ENCODE measurements at places on chromosomes 1 and 21.

- DNase-seq, result no peak
Observed at GRCh38 chr1:99533909-99534637, 111.8 kb upstream of the PALMD start.

DNA sequence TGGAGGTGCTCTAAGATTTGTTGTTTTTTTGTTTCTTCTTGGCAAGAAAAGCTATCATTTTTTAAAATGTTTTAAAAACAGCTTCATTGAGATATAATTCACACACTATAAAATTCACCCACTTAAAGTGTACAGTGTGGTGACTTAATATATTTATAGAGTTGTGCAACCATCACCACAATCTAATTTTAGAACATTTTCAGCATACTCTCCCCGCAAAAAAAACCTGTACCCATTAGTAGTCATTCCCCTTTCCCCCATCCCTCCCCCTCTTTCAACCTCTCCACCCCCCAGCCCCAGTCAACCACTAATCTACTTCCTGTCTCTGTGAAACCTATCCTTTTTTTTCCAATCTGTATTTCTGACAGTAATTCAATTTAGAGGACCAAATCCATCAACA is 30.6 kb downstream of the ZC3H11B start:
- no peak for DNase-seq

- DNase-seq, result peak; percentile 91
Observed at GRCh38 chr1:26921540-26922430, at the start of gene NUDC. NUDC (plus strand) TSS chr1:26921743; CDS start chr1:26921849, 106 bp downstream.

DNA sequence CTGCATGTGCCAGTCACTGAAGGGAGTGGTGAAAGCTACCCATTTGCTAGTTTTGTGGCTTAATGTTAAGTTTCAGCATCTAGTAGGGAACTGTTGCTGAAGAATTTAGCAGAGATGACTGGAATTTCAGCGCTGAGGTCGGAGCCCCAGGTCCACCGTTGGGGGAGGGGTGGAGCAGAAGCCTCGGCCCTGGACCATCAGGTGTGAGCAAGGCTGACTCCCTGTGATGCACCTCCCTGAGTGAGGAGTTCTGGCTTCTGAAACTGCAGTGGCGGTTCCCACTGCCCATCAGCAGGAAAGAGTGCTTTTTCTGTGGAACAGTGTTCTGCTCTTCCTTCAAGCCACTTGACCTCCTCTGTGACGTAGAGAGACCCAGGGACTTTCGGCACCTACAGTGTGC is 1.3 kb downstream of the NOS1AP start:
- no peak for DNase-seq

GRCh38 chr1:35644204-35644603 is 2.9 kb upstream of the PSMB2 start:
- DNase-seq, result no peak

- DNase-seq, result no peak
Observed at GRCh38 chr1:22853651-22854185, 118.9 kb downstream of the LACTBL1 start.

- DNase-seq, result peak; percentile 22
Observed at GRCh38 chr1:227788271-227789083, 27.0 kb upstream of the PRSS38 start.

DNA sequence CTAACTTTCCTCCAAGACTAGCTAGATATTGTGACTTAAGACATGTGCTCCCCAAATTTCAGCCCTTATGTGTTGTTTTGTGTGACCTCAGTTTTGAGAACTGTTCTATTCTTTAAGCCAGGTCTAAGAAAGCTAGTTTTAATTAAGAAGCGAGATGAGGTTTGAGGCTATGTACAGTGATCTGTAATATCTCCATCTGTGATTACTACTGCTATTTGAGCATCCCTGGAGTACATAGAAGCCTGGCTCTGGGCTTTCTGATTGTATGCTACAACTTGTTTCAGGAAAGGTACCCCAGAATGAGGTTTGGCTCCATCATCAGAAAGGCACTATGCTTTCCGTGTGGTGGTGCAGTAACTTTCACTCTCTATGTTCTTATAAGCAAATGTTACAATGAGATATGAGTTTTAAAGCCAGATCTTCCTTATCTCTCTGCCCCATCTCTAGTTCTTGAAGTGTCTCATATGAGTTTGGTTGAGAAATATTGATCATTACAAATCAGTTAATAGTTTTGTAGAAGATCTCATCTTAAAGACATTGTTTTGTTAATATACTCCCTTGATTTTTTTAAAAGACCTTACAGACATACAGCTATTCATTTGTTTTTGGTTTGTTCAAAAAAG is 605 bp downstream of the RGS4 start:
- no peak for DNase-seq

DNA sequence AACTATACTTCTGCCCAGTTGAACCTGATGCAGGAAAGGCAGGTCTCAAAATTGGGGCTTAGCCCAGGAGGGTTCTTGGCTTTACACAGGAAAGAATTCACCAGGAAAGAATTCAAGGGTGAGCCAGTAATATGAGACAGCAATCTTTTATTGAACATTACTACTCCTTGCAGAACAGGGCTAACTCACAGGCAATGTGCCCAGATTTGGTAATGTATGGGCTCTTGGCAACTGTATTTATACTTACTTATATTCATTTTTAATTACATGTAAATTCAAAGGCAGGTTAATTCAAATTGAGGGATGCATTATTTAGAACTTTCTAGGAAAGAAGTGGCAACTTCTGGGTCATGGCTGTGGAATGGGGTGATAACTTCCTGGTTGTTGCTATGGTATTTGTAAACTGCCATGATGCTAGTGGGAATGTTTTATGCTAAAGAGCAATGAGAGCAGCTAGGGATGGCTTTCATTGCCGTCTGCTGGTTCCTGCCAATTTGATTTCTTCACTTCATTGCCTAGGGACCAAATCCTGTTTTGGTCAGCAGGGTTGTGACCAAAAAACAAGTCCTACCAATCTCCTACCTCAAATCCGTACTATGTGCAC is 107.5 kb downstream of the CHRM3 start:
- DNase-seq, result no peak

DNA sequence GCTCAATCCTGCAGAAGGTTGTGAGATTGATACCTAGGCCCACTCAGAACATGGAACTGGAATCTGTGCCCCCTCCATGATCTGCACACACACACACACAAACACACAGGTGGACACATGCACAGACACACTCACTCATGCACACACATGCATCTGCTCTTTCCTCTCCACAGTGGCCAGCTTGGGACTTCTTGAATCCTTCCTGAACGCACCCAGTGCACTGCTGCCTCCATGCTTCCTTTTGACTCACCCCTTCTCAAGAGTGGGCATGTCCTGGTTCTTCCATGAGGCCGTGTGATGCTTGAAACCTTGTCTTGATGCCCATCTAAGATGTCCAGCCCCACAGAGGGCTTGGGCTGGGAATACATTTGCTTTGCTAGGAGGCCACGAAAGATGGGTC is 25.4 kb upstream of the TENT5C start:
- DNase-seq, result no peak

DNA sequence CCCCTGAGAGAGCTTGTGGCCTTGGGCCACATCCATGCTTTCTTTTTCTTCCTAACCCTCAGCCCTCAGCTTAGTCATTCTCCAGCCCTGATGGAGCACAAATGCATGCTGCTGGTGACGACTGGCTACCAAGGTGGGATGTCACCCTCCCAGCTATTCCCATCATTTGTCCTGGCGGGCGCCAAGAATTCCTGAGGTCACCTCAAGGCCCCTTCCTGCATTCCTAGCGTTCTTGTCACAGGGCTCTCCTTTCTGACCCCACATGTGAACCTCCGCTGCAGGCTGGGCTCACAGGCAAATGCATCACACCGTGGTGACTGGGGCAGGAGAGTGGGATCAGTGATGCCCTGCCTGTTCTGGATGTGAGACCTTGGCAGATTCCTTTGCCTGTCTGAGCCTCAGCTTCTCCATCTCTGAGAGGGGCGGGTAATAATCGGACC is 53.4 kb upstream of the IFFO2 start:
- DNase-seq, result peak; percentile 34

- no peak for DNase-seq
Observed at GRCh38 chr1:23897083-23897482, 16.1 kb downstream of the CNR2 start.

DNA sequence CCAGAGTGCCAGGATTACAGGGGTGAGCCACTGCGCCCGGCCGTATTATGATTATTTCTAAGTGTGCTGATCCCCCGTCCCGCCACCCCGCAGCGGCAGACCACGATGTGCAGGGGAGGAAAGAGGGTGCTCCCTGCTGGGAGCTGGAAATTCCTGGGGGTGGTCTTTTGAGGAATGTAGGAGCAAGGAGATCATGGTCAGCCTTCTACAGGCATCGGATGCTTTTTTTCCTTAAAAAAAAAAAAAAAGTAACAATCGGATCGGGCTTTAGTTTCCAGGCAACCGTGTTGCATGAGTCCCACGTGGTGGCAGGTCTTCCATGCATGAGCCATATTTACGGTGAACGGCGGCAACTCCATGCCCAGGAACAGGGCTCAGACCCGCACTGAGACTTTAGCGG is 74.2 kb upstream of the COX20 start:
- no peak for DNase-seq

GRCh38 chr1:41274752-41275545 is 32.8 kb upstream of the SCMH1 start:
- no peak for DNase-seq

DNA sequence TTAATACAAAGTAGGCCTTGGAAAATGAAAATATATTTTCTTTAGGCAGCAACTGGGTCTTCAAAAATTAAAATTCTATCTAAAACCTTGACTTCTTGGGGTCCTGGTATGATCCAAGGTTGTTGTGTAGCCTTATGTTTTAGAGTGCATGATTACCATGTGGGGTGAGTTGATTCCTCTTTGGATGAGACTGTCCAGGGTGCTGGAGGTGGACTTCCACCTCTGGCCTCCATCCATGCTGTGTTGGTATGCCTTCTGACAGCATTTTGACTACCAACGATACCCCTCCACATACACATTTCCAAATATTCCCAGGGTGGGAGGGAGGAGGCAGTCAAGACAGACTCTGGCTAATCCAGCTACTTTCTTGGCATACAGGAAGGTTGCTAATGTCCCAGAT is 205.0 kb downstream of the TNR start:
- no peak for DNase-seq

GRCh38 chr1:157108448-157108847 is 8.8 kb upstream of the ETV3L start:
- no peak for DNase-seq

GRCh38 chr1:220807726-220808125 is 21.0 kb downstream of the MTARC1 start:
- DNase-seq, result no peak

- DNase-seq, result no peak
Observed at GRCh38 chr1:52767596-52768280, 41.5 kb downstream of the ZYG11B start.

DNA sequence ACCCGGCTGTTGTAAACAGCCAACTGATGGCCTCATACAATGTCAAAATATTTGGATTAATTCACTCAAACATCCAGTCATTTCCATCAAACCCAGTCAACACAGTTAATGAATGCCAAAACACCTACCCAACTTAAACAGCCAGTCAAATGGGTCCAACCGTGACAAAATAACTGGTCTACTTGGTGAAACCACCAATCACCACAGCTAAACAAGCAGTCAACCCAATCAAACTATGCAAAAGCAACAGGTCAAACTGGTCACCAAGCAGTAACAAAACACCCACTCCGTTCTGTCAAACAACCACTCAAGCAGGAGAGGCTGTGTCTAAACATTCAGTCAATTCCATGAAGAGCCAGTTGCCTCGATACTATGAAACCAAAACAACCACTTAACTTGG is 119.2 kb downstream of the FOXD2 start:
- no peak for DNase-seq

DNA sequence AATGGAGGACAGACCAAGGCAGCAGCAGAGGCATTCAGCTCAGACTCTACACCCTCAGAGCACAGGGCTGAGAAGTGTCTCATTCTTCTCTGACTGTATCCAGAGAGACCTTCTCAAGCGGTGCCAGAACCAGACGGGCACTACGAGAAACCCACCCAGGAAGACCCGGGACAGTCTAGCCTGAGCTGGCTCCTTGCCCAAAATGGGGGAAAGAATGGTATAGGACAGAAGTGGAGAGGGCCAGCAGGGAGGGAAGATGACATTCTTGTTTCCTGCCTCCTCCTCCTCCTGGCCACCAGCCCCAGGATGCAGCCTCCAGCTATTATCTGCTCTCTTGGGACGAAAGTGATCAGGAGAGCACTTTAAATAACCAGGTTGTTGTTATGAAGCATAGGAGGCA is 22.6 kb upstream of the PRELP start:
- DNase-seq, result no peak

- DNase-seq, result no peak
Observed at GRCh38 chr1:184866991-184867788, 107.1 kb downstream of the NIBAN1 start.

DNA sequence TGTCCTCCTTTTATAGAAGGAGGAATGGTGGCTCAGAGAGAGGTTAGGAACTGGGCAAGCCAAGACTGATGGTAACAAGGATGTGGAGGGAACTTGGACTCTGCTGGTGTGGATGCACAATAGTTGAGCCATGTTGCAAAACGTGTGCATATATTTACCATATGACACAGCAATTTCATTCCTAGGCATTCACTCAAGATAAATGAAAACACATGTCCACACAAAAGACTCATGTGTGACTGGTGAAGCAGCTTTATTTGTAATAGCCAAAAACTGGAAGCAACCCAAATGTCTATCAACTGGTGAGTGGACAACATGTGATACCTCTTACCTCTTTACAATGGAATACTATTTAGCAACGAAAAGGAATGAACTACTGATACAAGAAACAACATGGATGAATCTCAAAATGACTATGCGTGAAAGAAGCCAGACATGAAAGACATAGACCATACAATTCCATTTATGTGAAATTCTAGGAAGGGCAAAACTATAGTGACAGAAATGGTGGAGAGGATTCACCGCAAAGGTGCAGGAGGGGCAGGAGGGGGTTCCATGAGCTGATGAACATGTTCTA is 36.2 kb downstream of the CAMK2N1 start:
- DNase-seq, result no peak

- no peak for DNase-seq
Observed at GRCh38 chr1:43499898-43500297, 30.8 kb upstream of the PTPRF start.

DNA sequence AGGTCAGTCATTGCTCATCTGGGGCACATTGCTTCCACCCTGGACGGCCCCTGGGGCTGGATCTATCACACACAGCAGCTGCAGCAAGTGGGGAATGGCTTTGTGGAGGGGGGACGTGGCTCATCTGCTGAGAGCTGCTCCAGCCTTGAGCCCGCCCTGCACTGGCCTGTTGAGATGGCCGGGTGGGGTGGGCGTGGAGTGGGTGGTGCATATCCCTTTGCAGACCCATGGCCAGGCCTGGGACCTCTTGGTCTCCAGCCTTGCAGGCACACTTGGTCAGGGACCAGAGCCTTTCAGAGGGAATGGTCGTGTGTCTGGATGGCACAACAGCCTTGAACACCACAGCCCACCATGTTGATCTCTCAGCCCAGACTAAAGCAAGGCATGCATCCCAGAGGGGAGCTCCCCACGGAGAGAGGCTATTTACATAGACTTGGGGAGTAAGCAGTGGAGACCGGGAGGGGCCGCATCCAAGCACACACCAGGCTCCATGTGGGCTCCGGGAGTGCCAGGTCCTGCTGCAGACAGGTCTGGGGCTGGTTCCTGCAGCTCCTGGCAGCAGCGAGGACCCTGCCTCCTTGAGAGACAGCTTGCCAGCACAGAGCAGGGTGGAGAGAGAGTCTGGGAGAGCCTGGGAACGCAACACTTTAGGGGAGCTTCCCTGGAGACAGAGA is 52.8 kb upstream of the SELENON start:
- no peak for DNase-seq

GRCh38 chr1:110465038-110465813 is 14.3 kb downstream of the PROK1 start:
- no peak for DNase-seq

- DNase-seq, result peak; percentile 65
Observed at GRCh38 chr1:161382214-161383019, 14.7 kb upstream of the CFAP126 start.

- DNase-seq, result no peak
Observed at GRCh38 chr1:110309767-110310166, 29.4 kb upstream of the RBM15 start.
